ENCODE measurements at places on chromosomes 1 and 21.

- no peak for DNase-seq
These were observed 417.9 kb downstream of the MATN1 start for GRCh38 chr1:30305519-30305918.

GRCh38 chr1:7576946-7577657, 194.0 kb upstream of the VAMP3 start:
- no peak for DNase-seq

- DNase-seq: no peak
These were observed 87.4 kb downstream of the ROR1 start for GRCh38 chr1:63861052-63861691.

DNA sequence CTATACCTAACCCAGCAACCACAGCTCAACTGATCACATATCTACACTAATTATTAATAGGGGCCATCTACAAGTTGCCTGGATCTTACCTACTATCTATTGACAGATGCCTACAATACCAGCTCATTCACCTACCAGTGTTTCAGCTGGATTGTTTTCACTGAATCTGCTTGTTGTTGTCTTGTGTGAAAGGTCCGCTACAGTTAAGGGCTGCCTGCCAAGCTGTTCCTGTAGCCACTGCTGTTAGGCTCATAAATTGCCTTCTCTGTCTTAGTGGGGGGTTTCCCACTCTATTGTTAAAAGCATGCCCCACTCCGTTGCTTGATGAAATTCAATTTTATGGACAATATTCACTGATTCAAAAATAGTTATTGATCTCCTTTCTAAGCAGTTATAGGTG, 199.7 kb upstream of the TMPRSS15 start:
- no peak for DNase-seq

GRCh38 chr21:43731476-43731875, 12.5 kb downstream of the PDXK start:
- DNase-seq: no peak

GRCh38 chr1:59359325-59359724, 62.4 kb downstream of the FGGY start:
- no peak for DNase-seq

GRCh38 chr1:157364612-157365011, 187.7 kb downstream of the FCRL5 start:
- no peak for DNase-seq

GRCh38 chr1:214514819-214515383, 36.5 kb downstream of the PTPN14 start:
- DNase-seq: no peak

Data from DMS79 (cell line).